Stimulated activated CD8-positive, alpha-beta memory T cell treated with anti-CD3 and anti-CD28 coated beads, Interleukin-7, amount 100 ng/mL, for 48 hours (primary cell): ENCODE measurements at places on chromosomes 5 and 9.

DNA sequence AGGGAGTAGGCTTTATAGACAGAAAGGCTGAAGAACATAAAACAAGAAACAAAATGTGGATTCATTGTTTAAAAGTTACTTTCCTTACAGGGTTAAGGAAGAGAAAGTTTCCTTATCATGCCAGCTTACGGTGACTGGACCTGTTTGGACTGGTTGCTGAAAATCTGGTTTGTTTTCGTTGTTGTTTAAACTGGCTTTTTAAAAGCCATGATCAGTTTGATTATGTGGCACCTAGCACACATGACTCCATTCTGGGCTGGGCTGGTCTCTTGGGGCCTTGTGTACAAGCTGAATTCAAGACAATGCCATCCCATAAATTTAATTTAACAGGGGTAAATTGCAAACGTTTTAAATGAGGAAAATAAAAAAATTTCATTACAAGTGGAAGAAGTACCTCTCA, 18.4 kb upstream of the ZNF474 start:
- DNase-seq = no peak

DNA sequence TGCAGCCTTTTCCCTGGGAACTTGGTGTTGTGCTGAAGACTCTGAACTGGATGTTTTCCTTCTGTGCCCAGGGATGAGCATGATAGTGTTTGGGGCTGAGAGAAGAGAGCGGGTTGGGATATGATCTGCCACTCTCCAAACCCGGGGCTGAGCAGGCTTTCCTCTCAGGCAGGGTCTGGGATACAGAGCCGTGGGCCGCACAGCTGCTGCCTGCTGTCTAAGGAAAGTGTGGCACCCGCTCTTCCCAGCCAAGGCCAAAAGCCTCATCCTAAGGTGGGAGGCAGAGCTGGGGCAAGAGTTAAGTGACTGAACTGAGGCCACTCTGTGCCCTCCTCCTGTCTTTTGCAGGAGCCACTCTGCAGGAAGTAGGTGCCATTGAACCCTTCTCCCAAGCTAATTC, 83.6 kb upstream of the PITX1 start:
- no peak for DNase-seq

DNA sequence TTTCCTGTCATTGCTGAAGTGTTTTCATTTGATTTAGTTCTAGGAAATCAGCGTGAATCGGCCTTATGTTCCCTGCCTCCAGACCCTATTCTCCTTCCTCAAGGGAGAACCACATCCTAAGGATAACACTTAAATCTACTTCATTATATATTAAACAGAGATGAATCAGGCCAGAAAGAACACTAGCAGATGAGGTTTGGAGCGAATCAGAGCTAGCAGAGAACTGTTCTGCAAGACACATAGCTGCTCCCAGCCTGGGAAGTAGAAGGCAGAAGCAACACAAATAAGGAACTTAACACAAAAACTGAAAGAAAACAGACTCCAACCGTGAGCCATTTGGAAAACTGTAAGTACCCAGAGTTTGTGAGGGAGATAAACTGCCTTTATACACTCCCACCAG, 718.2 kb downstream of the SEMA5A start:
- no peak for DNase-seq

GRCh38 chr5:172364773-172365172, 81.2 kb upstream of the UBTD2 start:
- no peak for DNase-seq

GRCh38 chr5:54639621-54640020, 122.1 kb downstream of the SNX18 start:
- DNase-seq = no peak

GRCh38 chr9:110249603-110250002, 6.7 kb downstream of the TXN start:
- no peak for DNase-seq

- DNase-seq = no peak
Measured at GRCh38 chr5:114265432-114266060, 96.3 kb upstream of the KCNN2 start.

DNA sequence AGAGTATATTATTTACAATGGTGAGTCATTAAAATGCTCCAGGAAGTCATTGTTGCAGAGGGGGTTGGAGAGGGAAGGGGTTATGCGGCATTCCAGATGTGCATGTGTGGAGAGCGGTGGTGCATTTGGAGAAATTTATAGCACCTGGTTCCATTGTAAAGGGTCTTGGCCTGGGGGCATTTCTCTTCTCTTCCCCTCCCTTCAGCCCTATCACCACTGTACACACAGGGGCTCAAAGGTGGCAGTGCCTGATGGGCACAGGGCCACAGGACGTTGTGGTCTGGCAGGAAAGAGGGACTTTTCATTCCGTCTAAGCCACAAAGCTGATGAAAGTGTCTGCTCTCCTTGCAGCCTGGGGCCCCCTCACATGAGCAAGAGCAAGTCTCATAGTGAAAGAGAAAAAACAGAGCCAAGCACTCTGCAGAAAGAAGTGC, 442.4 kb upstream of the ZNF462 start:
- DNase-seq = no peak

GRCh38 chr5:36878392-36879082, 2.0 kb downstream of the NIPBL start:
- DNase-seq = no peak

- no peak for DNase-seq
Measured at GRCh38 chr9:27581826-27582225, 8.5 kb upstream of the C9orf72 start.

DNA sequence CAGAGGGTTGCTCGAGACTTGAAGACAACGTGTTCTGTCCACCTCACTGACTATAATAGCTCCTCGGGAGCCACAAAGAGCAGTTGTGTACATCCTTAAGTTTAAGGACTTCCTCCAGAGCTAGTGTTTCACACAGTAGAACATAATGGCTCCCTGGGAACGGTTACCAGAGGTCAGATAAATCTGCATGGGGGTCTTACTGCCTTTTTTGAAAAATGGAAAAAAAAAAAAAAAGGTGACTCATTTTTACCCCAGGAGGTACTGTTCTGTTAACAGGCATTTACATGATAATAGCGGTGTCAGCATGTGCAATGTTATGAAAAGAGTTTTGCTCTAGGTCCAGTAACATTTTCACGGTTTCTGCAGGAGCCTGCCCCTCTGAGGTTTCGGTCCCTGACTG, 498.9 kb upstream of the WWC1 start:
- no peak for DNase-seq

- no peak for DNase-seq
Measured at GRCh38 chr5:32955814-32956213, 244.7 kb downstream of the NPR3 start.

- no peak for DNase-seq
Measured at GRCh38 chr5:127840198-127840524, 137.0 kb downstream of the CCDC192 start.

GRCh38 chr5:144335561-144335960, 164.9 kb downstream of the KCTD16 start:
- no peak for DNase-seq

GRCh38 chr9:88694625-88695024, 159.6 kb downstream of the NXNL2 start:
- DNase-seq = no peak

- DNase-seq = no peak
Measured at GRCh38 chr5:151674626-151675610, 11.8 kb downstream of the SPARC start.

DNA sequence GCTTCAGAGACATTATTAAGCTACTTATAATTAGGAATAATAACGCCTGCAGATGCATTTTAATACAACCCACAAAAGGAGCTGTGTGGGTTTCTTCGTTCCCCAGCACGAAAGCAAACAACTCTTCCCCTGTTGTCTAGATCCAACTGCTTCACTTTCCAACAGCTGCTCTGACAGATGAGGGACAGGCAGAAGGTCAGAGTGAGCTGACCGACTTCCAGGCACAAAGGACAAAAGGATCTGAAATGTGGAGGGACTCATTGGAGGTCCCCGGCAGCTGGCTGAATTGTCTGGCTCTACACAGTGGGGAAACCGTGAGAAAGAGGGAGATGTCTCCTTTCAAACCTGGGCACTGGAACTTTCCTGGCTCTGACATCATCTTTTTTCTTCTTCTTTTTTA, 79.1 kb upstream of the ALDH1B1 start:
- no peak for DNase-seq

DNA sequence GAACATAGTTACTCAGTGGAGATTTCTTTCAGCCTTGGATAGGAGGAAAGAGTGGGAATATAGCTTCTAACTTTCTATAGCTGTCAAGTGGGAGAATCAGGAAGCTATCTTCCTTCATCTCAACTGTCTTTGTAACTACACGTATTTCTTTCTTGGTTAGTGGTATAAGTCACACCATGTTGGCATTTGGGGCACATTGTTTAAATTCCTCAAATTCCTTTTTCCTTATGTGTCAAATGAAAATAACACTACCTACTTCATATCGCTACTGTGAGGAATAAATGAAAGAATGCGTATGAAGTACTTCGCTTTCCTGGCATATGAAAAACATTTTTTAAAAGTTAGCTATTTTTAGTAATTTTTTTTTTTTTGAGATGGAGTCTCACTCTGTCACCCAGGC, 1082.5 kb upstream of the WWC1 start:
- no peak for DNase-seq

DNA sequence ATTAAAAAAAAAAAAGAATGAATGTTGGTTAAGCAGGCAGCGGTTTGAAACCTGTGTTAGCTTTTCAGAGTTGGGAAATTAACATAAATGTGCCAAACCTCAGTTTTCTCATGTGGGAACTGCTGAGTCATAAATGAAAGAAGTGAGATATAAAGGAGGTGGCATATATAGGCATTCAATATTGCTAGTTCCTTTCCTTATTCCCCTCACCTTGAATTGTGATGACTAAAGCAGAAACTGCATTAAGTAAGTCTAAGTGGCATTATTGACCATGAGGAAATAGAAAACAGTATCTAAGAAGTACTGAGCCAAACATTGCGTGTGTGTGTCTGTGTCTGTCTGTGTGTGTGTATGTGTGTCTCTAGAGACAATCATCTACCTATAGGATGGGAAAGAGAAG, 691.2 kb downstream of the TLR4 start:
- no peak for DNase-seq

DNA sequence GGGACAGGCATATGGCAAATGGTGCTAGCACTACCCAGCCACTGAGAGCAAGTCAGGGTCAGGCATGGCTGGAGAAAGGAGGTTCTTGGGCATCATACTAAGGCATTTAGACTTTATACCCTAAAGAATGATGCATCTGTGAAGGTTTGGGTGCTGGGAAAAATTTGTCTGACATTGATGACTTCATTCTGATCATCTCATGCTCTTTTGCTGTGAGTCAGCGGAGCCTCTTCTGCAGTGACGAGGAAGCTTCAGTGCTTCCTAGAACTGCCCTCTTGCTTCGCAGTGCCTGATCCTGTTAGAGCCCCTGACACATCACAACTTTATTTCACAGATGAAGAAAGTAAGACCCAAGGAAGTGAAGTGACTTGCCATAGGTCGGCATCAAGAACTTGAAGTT, 266.6 kb upstream of the GAS1 start:
- no peak for DNase-seq

GRCh38 chr9:68780720-68781119, 75.7 kb downstream of the PIP5K1B start:
- DNase-seq = no peak

- DNase-seq = no peak
Measured at GRCh38 chr5:88805151-88805784, 77.7 kb downstream of the MEF2C start.

DNA sequence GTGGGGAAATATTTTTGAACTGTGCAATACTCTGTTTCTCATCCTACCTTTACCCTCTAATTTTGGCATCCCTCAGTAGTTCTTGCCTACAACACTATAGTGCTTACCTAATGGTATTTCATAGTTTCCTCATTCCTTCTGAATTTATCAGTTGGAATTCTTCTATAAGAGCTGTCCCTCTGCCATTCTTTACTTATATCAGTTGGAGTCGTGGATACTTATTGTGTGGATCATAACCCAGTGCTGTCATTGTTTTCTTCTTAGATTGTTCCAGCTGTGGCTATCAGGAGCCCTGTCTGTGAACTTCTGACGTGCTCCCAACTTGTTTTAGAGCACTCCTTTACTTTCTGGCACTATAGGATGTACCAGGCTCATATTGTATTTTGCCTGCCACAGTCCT, 146.1 kb upstream of the OTULINL start:
- DNase-seq = no peak

- DNase-seq = no peak
Measured at GRCh38 chr9:27377811-27378456, 81.0 kb upstream of the EQTN start.

DNA sequence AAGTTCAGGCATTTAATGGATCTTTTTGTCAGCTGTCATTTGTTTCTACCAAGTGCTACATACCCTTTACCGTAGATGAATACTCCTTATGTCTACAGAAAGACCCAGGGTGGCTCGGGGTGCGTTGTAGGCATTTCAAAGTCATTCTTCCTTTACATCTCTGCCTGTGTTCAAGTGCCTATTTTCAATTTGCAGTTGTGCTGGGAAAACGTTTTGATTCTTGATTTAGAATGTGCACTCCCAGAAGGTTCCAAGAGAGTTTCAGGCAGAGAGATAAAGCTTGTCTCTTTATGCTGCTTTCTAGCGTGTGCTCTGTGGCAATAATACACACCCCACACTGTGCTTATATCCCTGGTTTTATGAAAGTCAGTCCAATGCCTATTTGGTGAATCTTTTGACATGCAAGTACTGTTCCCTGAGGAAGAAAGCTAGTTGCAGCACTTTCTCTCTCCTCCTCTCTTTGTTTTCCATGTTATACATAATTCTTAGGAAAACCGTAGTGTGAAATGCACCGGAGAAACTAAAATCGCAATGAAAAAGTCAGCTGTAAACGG, 828.1 kb upstream of the ZNF608 start:
- DNase-seq = no peak

- DNase-seq = no peak
Measured at GRCh38 chr9:10146517-10147331, 466.1 kb downstream of the PTPRD start.

DNA sequence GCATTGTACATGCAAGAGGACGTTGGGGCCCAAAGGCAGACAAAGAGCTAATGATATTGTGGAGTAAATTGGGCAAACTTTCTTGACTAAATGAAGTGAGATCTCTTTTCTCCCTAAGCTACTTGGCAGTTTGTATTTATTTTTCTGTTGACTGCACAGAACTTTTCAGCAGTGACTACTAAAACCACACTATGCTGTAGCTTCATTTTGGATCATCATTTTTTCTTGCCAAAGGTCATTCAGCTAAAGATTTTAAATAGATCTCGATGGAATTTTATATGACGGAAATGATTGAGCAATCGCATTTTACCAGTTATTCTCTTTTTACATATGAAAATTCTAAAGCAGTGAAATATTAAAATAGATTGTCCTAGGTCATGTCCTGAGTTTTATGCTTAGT, 286.1 kb upstream of the ACTBL2 start:
- no peak for DNase-seq
